ENCODE measurements at places on chromosomes 6 and 20.

DNA sequence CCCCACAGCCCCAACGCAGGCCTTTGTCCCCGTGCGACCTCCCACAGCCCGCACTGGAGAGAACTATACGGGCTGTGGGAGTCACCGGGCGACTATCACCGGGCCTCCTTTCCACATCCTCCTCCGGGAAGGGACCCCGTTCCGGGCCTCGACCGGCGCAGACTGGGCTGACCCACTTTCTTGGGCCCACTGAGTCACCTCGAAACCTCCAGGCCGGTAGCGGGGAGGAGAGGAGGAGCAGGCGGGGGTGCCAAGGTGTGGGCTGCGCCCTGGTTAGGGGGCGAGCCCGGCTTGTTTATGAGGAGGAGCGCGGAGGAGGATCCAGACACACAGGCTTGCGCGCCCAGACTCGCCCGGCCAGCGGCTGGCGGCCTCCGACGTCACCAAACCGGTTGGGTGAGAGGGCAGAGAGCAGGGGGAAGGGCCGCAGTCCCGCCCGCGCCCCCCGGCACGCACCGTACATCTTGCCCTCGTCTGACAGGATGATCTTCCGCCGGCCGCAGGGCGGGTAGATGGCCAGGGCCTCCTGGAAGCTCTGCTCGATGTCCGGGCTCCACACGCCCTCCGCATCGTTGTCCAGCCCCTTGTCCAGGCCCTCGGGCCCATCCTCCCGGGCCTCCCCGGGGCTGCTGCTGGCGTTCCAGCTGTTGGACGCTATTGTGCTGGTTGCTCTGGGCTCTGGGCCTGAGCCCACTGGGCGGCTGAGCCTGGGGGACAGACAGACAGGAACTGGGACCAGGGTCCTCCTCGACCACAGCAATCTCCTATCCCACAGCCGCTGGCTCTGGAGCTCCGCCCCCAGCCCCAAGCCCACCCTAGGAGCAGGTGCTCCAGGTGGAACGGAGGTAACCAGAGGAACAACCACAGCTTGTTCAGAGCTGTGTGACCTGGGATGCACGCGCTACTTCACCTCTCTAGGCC is 10.6 kb downstream of the TEAD3 start:
- DNase-seq: no peak

GRCh38 chr20:33061658-33062028 is 7.9 kb downstream of the BPIFB3 start:
- no peak for DNase-seq

- DNase-seq: peak; percentile 14
These were observed 174.4 kb upstream of the RIN2 start for GRCh38 chr20:19583532-19584175.

GRCh38 chr6:125794342-125795137 is 3.8 kb downstream of the NCOA7 start:
- DNase-seq: no peak

- no peak for DNase-seq
These were observed 18.8 kb downstream of the ARHGAP40 start for GRCh38 chr20:38620441-38620840.

DNA sequence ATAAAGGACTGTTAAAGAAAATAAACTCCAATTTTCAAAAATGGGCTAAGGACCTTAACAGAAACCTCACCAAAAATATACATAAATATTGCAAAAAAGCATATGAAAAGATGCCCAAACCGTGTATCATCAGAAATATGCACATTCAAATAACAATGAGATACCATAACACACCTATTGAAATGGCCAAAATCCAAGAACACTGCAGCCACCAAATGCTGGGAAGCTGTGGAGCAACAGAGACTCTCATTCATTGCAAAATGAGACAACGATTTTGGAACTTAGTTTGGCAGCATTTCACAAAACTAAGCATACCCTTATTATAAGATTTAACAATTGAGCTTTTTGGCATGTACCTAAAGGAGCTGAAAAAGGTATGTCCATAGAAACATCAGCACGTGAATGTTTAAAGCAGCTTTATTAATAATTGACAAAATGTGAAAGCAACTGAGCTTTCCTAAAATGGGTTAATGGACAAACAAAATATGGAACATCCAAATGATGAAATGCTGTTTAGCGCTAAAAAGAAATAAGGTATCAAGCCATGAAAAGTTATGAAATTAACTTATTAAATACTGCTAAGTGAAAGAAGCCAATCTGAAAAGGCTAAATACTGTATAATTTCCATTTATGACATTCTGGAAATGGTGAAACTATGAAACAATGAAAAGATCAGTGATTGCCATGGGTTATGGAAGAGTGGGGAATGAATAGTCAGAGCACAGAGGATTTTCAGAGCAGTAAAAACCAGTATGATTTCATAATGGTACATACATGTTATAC is 592.6 kb upstream of the ADGRB3 start:
- no peak for DNase-seq

GRCh38 chr6:19838442-19839236 is 1.5 kb downstream of the ID4 start:
- no peak for DNase-seq

DNA sequence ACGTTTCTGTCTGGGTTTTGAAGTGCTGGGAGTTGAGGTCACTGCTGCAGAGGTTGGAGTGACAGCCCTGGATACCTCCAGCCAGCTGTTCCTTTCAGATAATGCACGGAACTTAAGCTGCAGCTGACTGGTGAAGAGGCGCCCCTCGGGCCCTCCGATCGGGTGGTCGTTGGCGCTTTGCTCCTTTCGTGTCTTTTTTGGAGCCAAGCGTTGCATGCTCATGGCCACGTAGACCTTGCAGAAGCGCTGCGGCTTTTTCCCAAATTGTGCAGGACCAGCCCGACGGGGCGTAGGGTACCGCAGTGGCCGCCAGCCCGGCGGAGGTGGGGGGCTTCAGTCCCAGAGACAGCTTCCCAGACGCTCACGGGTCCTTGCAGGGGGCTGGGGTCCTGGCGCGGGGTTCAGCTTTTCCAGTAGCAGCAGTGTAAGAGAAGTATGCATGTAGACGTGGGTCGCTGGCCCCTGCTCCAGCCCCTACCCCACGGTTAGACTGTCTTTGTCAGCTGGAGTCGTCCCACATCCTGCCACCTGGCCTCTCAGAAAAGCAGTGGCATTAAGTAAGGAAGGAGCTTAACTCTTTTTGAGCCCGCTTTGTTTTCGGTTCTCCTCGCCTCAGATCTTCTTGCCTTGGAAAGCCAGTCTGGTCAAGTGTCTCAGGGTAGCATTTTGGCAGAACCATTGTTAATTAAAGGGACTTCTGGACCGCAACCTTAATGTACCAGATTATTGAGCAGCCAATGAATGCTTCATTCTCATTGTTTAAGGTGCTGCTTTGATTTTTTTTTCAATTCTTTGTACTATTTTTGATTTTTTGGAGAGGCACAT is 838 bp downstream of the TNFAIP3 start:
- no peak for DNase-seq

DNA sequence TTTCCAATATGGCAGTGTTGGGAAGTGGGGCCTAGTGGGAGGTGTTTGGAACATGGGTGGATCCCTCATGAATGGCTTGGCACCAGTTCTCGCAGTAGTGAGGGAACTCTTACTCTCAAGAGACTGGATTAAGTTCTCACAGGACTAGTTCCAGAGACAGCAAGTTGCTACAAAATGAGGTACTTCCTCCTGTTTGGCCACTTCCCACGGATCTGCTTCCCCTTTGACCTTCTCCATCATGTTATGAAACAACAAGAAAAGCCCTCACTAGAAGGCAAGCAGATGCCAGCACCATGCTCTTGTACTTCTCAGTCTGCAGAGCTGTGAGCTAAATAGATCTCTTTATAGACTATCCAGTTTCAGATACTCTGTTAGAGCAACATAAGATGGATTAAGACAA is 3.1 kb downstream of the RSPH3 start:
- no peak for DNase-seq

DNA sequence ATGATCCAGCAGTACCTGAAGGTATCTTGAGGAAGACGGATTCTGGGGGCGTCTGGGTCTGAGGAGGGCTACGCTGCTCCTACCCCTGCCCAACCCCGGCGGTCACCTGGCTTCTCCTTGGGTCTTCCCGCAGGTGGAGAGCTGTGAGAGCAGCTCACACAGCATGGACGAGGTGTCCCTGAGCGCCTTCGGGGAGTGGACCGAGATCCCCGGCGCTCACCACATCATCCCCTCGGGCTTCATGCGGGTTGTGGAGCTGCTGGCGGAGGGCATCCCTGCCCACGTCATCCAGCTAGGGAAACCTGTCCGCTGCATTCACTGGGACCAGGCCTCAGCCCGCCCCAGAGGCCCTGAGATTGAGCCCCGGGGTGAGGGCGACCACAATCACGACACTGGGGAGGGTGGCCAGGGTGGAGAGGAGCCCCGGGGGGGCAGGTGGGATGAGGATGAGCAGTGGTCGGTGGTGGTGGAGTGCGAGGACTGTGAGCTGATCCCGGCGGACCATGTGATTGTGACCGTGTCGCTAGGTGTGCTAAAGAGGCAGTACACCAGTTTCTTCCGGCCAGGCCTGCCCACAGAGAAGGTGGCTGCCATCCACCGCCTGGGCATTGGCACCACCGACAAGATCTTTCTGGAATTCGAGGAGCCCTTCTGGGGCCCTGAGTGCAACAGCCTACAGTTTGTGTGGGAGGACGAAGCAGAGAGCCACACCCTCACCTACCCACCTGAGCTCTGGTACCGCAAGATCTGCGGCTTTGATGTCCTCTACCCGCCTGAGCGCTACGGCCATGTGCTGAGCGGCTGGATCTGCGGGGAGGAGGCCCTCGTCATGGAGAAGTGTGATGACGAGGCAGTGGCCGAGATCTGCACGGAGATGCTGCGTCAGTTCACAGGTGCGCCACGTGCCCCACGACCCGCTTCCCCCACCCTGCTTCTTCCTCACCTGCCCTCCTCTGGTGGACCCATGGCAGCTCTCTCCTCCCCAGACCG is 166.9 kb upstream of the RNF24 start:
- no peak for DNase-seq

- no peak for DNase-seq
These were observed 28.3 kb downstream of the METTL24 start for GRCh38 chr6:110329714-110330436.

DNA sequence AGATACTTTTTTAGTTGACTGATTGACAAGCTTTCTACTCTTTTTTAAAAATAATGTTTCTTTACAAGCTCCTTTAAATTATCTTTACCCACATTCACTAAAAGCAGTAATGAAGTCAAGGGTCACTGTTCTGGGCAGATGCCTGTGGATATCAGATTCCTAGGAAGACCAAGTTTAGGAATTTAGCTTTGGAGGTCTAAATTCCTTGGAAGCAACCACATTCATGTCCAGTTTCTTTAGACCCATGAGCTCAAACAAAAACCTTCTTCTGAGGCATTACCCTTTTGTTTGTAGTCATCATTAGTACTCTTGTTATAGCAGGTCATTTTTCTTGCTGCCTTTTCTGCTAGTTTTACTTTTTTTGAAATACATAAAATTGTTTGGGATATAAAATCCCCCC is 462.9 kb upstream of the JAG1 start:
- no peak for DNase-seq

GRCh38 chr20:50562262-50562701 is 52.1 kb downstream of the PTPN1 start:
- DNase-seq: no peak

DNA sequence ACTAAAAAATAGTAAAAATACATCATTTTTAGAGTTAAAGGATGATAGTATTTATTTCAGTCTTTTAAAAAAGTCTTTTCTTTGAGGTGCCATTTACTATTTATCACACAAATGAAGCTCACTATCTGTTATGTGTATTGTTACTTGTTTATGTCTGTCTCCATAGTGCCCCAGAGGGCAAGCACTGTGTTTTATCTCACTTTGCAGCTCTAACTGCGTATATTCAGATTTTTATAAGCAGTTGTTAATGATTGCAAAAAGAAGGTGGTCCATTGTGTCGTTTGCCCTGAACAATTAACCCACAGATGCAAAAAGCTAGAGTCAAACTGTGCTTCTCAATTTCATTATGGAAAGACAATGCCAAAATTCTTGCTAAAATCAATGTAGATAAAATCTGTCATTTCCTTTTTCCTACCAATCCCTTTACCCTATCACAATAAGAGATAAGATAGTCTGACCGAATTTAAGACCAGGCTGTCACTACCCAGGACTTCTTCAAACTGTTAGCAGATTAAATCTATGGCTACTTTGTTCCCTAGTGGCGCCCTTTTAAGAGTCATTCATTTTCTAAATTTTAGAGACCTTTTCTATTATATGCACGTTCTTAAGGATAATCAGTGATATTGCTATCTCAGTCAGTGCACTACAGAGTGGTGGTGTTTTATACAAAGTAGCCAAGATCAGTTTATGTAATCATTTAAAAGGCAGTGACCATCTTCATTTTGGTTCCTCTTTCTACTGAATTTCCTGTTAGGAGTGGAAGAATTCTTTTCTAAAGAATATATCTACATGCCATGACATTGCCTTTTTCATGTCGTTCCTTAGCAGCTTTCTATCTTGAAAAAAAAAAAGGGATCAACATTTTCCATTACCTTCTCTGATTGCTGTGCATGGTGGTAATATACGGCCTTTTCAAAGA is 133.1 kb upstream of the PRDM1 start:
- DNase-seq: no peak

GRCh38 chr6:160462551-160463109 is 114.5 kb downstream of the SLC22A3 start:
- peak; percentile 56 for DNase-seq

- DNase-seq: no peak
These were observed 501.6 kb upstream of the MAP3K7 start for GRCh38 chr6:91088515-91088914.

DNA sequence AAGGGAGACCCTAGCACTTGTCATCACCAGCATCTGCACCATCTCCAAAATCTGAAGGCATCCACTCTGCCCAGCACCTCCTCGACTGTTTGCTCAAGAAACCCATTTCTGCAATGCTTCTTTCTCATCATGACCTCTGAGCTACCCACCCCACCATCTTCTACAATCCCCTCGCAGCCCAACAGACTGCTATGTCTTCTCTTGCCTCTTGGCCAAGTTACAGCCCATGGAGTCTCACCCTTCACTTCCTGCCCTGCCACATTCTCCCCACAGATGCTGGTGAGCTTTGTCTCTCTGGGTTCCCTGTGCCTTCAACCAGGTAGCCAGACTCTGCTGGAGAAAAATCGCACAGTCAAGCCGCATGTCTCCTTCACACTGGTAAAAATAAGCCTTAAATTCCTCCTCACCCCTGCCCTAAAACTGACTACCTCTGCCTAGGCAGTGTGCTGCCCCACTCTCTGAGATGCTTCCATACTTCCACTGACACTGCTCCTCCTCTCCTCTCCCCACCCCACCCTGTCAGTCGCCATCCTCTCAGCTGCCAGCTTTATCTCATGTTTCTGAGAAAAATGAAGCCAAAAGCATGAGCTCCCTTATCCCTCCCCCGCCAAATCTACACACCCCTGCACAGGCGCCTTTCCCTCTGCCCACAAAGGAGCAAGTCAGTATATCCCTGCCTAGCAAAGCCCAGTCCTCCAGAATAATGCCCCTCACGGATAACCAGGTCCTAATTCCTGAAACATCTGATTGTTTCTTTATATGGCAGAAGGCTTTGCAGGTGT is 2.3 kb upstream of the TXNDC5 start:
- DNase-seq: no peak

Data from GM04504 (cell line).